ENCODE measurements at places on chromosomes 16 and 17.

- no peak for DNase-seq
These were observed 1.6 kb downstream of the ASIC2 start for GRCh38 chr17:33291248-33292200.

DNA sequence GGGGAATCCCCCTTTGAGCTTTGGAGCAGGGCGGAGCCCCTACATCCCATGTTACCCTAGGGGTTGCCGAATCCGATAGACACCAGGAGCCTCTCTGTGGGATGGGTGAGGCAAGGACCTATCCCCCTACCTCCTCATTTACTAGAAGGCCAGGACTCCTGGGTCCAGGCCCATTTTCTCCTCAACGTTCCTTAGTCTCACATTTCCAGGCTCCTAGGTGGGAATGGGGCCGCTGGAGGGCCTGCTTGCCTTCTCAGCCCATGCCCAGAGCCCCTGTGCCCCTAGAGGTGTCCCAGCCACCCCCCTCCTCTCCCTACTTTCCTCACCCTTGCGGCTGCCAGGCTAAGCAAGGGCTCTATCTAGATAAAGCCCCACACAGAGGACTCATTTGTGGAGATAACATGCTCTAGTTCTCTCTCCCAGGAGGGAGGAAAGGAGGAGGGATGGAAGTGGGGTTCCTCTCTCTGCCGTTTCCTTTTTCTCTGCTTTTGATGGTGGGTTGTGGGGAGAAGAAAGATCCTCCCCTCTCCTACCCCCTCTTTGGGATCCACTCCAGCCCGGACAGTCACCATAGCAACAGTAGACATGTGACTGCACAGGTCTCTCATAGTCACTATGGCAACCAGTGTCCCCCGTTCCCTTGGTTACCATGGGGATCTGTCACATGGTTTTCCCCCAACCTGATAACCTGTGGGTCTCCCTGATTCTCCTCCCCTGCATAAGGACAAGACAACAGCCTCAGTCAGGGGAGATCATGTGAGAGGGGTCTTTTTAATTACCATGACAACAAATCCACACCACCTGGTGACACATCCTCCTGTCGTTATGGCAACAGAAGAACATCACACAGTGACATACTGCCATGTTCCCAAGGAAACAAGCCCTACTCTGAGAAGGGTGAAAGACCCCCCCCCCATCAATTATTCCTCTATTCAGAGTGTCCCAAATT is 5.2 kb downstream of the CACNA1G start:
- no peak for DNase-seq

- no peak for DNase-seq
These were observed 37.4 kb downstream of the ARSG start for GRCh38 chr17:68328676-68329075.

GRCh38 chr17:8225813-8226535 is 15.6 kb upstream of the AURKB start:
- DNase-seq = no peak

DNA sequence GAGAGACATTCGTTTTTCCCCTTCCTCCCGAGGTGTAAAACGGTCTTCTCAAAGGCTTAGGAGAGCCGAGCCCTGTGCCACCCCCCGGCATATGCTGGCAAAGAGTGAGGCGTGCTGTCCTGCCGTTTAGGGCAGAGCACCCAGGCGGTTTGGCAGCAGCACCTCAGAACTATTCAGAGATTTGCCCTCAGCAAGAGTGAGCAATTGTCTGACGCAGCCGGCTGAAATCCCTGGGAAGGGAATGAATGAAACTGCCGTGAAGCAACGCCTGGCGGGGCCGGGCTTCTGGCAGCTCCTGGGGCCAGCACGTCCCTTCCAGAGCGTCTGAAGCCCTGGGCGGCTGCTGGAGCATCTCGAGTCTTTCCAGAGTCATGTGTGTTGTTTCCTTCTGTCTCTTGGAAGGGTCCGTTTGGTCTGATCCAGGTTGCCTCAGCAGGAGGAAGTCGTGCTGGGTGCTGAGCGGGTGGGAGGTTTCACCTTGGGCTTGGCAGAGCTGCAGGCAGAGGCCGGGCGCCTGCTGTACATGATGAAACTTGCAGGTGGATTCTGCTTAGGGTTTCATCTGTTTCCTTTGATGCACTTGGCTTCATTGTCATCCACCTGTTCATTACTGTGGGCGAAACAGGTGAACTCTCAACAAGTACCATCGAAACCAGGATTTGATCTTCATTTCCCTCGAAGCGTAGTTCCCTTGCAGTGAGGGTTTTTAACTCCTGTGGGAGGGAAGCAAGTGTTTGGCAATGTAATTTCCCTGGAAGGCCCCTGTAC is 35.4 kb downstream of the TBCD start:
- DNase-seq = no peak

GRCh38 chr16:84277244-84277823 is 17.3 kb upstream of the WFDC1 start:
- peak; percentile 27 for DNase-seq

- DNase-seq = no peak
These were observed 54.4 kb downstream of the TMEM132E start for GRCh38 chr17:34633760-34634159.

Data from stimulated activated CD8-positive, alpha-beta memory T cell treated with anti-CD3 and anti-CD28 coated beads, Interleukin-4, amount 100 ng/mL, for 4 hours (primary cell).